ENCODE measurements at places on chromosomes 7 and 10. TPM values are rescaled to one million over a fixed set of nuclear protein-coding genes. Genes with fewer than 3 reads are reported as not detected.

The TRIM24 gene
- 14.8 TPM for total RNA-seq

The AHCYL2 gene
- total RNA-seq, result 46.1 TPM

The CUZD1 gene
- total RNA-seq, result 0.80 TPM

- DNase-seq, result no peak
These were observed 59.9 kb downstream of the ADARB2 start for GRCh38 chr10:1677307-1677939.

DNA sequence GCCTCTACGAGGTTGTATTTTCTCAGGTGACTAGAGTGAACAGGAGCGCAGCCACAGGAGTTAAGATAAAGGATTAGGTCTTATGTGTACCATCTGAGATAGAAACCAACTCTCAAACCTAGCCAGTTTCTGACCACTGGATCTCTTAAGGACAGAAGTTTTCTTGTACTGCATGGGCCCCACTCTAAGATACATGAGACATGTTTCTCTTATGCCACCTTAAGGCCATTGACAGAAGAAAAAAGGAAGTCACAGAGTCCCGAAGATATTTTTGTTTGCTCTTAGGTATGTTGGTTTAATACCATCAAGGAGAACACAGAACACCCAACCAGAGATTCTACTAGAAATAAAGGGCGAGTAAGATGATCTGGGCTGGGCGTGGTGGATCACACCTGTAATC, 335.8 kb downstream of the FRMD4A start:
- no peak for DNase-seq

DNA sequence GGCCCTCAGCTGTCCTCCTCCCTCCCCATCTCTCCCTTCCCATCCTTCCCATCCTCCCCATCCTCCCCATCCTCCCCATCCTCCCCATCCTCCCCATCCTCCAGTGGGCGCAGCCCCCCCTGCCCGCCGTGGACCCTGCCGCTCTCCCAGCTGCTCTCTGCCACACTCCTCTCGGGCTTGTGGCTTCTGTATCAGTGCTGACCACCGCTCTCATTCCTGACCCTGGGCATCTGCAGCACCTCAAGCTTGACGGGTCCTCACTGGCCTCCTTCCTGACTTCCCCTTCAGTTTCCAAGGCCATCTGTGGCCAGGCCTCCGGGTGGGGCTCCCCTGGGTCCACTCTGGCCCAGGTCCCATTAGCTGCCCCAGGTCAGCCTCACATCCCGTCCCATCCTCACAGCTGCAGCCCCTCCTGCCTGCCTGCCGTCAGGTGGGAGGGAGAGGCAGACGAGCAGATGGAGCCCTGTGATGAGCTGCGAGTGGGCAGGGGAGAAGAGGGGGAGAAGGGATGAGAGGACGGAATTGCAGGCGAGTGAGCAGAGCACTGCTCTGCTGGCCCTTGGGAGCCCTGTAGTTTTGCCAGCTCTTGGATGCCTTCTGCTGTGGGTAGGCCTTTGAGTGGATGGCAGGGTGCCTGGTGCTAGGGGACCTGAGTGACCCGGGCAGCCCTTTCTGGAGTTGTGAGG, 35.7 kb downstream of the LHPP start:
- DNase-seq, result no peak

- DNase-seq, result no peak
These were observed 17.0 kb upstream of the RET start for GRCh38 chr10:43059828-43060227.

GRCh38 chr7:11232462-11232861, 258.8 kb downstream of the PHF14 start:
- DNase-seq, result no peak

- DNase-seq, result no peak
These were observed 132.7 kb upstream of the HABP2 start for GRCh38 chr10:113420057-113420732.

All from sciatic nerve (tissue), 2 donors.